ENCODE measurements at places on chromosomes 5 and 9.

GRCh38 chr9:113215132-113215531 is 5.9 kb downstream of the FKBP15 start:
- peak; percentile 56 for DNase-seq

DNA sequence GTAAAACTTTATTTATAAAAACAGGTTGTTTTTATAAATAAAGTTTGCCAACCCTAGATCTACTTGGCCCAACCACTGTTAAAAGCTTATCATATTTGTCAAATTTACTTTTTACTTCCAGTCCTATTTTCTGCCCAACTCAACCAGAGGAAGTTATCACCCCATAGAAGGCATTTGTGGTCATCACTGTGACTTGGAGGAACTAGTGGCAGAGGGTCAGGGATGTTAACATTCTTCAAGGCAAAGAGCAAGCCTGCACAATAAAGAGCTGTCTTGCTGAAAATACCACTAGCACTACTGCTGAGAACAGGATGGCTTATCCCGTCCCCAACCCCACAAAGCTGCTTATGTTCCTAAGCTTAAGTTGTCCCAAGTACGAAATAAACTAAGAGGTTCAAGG is 22.3 kb downstream of the TTC33 start:
- DNase-seq = no peak

DNA sequence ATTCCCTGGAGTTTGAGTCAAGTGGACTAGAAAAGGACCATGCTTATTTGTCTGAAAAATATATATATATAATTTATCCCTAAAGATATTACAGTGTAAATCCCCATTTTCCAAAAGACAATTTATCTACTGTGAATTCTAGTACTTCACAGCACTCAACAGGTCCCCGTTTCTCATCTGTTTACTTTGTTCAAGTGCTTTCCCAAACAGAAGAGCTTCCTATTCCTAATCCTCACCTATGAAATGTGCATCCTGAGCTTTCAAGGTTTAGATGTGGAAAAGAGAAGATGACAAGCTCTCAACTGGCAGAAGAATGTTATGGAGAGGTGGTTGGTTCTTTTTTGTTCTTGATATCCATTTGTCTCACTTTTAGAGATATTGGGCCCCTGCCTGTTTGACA is 401.6 kb upstream of the ZNF608 start:
- DNase-seq = no peak

DNA sequence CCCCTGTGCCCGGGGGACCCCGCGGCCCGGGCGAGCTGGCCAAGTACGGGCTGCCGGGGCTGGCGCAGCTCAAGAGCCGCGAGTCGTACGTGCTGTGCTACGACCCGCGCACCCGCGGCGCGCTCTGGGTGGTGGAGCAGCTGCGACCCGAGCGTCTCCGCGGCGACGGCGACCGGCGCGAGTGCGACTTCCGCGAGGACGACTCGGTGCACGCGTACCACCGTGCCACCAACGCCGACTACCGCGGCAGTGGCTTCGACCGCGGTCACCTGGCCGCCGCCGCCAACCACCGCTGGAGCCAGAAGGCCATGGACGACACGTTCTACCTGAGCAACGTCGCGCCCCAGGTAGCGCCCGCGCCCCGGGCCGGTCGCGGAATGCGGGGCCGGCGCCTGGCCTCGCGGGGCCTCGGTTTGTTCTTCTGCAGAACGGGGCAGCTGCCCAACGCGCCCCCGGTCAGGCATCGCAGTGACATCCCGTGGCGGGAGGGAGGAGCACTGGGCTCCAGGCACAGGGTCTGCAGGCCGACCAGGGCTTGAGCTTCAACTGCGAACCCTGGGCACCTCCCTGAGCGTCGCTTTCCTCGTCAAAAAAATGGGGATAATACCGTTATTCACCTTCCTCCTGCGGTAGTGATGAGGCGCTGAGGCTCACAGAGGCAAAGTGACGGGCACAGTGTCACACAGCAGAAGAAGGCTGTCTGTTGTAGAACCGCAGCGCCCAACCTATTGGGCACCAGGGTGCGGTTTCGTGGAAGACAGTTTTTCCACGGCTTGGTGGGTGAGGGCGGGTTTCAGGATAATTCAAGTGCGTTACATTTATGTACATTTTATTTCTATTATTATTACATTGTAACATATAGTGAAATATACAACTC is 777 bp downstream of the ENDOG start:
- DNase-seq = peak; percentile 64

- no peak for DNase-seq
These were observed 2004.6 kb upstream of the WWC1 start for GRCh38 chr5:166286832-166287231.

GRCh38 chr5:9197881-9198260 is 348.0 kb downstream of the SEMA5A start:
- DNase-seq = no peak

- DNase-seq = no peak
These were observed 408.6 kb upstream of the IRX4 start for GRCh38 chr5:2291146-2291840.

DNA sequence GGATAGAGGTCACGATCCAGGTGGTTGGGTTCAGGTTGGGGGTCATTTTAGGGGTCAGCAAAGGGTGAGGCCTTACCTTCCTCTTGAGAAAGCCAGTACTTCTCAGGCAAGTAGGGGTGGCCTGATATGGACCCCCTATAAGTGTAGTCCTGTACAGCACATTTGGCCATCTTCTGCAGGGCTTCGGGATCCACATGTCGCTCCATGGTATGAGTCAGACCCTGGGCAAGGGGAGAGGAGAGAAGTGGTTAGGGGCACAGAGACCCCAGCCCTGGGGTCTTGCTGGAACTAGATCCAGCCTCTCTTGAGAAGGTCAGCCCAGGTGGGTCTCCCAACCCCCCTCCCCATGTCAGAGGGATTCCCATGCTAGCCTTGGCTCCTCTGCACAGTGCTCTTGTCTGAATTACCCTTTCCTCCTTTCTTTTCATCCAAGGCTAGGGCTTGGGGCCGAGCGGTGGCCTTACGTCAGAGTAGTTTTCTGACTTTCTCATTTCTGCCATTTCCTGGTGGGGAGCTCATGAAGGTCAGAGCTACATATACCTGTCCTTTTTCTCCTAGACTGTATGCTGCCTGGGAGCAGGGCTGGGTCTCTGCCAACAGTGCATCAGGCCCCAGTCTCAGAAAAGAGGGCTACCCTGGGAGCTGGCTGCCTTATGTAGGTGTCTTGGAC is 9.0 kb upstream of the MYORG start:
- DNase-seq = no peak

DNA sequence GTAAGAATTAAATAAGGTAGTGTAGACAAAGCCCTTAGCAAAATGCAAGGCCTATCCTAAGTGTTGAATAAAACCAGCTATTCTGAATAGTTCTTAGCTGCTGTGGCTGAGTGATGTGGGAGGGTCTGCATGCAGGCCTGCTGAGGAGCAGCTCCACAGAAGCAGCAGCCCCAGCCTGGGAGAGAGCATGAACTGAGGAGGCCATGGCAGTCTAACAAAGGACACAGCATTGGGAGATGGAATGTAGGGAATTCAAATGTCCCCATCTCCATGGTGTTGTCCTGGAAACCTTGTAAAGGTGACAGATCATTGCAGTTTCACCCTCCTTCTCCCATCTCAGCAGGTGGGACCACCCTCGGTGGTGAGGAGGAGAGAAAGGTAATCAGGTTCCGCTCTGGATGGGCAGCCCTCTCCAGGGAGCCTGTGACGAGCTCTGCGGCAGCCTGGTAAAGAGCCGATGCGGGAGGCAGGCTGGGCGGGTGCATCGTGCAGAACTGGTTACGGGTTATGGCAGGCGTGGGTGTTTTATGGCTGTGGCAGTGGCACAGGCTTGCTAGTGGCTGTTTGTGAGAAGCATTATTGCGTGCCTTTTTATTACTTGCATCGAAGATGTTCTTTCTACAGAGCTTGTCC is 199.9 kb upstream of the GLRA1 start:
- DNase-seq = no peak

DNA sequence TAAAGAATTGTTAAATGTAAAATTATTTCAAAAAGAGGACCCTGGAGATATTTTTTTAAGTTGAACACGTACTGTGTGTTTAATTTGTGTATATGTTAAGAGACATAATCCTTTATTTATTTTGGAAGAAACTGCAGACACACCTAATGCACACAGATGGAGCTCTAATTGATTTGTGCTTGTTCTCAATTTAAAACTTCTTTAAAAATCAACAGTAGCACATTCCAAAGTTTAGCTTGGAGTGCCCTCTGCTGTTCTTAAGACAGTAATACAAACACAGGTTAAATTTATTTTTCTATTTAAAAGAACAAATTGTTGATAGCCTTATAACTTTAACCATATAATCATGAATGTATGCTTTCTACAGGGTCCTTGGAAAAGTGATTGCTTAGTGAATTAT is 277.6 kb upstream of the ADAMTS16 start:
- DNase-seq = peak; percentile 36

- peak; percentile 82 for DNase-seq
These were observed 80.4 kb upstream of the ADAMTSL1 start for GRCh38 chr9:18393340-18394130.

DNA sequence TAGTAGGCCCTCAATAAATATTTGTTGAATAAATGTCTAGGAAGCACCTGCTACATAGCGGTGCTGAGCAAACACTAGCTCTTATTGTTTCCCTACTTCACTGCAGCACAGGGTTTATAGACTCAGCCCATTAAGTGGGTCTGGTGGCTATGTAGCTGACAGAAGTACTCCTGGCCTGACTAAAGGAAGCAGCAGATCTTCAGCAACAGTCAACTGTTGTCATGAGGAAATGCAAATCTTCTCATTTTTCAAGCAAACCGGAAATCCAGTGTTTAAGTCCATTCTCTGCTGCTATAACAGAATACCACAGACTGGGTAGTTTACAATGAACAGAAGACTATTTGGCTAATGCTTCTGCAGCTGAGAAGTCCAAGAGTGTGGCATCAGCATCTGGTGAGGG is 2.8 kb upstream of the TEX10 start:
- DNase-seq = no peak

GRCh38 chr9:136361047-136361753 is 2.3 kb downstream of the DNLZ start:
- DNase-seq = no peak

DNA sequence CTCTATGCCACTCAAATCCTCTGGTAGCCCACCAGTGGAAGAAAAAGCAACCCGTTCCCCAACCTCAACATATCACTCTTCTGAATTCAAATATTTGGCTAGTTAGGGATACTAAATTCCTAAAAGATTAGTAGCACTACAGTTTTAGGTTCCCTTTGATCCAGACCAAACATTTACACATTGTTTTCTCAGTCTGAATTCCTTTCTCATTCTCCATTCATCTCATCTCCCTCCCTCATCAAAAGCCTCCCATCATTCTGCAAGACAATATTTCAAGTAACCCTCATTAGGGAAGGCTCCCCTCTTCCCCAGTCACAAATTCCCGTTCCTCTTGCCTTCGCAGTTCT is 26.3 kb downstream of the ADAM19 start:
- no peak for DNase-seq

- DNase-seq = no peak
These were observed 511.8 kb upstream of the WWC1 start for GRCh38 chr5:167779644-167780043.

GRCh38 chr5:148839960-148840359 is 13.5 kb downstream of the ADRB2 start:
- DNase-seq = no peak

DNA sequence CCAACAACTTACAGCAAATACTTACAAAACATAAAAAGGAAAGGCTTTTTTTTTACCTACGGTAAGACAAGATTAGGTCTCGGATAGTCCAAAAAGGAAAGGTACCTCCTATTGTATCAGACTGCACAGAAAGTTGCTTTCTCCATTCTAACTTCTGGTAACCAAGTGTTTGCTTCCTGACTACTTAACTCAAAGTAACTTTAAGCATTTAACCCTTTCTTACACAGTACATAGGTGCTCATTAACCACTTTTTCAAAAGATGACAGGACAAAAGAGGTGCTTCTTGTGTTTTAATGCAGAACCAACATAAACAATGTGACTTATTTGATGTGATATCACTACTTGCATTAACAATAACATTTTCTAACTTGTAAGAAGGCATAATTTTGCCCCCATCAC is 23.1 kb downstream of the PWWP2A start:
- no peak for DNase-seq

DNA sequence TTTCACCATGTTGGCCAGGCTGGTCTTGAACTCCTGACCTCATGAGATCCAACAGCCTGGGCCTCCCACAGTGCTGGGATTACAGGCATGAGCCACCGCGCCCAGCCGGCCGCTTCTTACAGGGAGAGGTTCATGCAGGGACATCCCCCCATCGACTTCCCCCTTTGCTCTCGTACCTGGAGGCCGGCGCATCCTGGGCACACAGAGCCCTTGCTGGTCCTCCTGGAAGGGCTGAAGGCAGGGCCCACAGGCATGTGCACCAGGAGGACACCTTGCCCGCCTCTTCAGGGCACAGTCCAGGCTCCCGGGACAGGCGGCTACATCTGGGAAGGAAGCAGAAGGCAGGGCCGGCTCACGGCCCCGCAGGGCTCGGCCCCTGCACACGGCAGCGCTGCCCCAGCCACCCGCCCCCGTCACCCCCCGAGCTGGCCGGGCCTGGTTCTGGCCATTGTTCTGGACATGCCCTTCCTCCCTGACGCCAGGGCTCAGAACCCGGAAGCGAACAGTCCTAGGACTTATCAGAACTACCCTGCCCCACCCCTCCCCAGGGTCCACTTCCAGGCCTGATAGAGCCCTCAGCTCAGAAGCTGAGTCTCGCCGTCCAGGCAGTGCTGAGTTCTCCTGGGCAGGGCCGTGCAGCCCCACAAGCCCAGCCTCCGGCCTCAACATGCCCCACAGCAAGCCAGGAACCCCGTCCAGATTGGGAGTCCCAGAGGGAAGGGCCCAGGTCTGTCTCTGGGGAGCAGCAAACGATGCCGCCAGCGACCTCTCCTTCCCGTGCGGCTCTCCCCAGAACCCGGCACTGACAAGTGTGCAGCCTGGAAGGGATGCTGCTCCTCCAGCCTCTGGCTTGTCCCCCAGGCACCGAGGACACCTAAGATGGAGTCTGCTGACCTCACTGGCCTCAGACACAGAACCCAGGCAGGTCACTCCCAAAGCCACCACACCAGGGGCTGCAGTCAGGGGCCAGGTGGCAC is 2.9 kb downstream of the NPDC1 start:
- no peak for DNase-seq

DNA sequence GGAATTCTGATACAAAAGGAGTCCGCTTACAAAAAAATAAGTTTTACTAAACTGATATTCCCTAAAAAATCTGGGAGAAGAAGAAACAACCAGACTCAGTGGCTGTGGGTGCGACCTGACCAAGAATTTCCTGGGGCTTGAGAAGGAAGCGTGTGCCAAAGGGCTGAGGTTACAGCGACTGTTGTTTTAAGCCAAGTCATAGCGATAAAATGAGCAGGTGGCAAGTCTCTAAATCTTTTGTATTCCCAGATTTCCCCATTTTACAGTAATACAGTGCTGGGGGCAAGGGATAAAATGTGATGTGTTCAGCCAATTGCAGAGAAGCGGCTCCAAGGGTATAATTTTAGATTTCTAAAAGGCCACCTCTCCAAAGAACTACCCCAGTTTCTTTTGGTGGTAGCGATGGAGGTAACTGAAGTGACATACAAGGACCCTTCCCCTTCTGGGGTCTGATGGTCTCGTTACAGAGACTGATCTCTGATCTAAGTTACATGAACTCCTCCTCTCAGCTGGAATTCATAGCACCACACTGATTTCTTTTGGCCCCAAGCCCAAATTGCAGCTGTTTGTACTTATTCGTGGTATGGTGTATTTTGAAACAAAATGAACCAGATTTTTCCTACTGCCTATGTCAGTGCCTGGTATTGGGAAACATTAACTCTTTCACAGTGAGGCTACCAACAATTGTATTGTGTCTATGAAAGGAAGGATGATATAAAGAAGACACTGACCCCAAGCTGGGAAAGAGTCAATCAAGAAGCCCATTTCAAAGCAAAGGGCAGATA is 41.6 kb downstream of the LPAR1 start:
- no peak for DNase-seq
